ENCODE measurements at places on chromosomes 5 and 9.

GRCh38 chr9:112884101-112884500 lies 6.6 kb downstream of the SLC46A2 start:
- no peak for DNase-seq

GRCh38 chr9:7996558-7996957 lies 197.0 kb upstream of the DMAC1 start:
- no peak for DNase-seq

- DNase-seq = no peak
Observed at GRCh38 chr5:59745415-59745863, 148.1 kb downstream of the PDE4D start.

GRCh38 chr5:124402144-124402581 lies 344.3 kb downstream of the ZNF608 start:
- no peak for DNase-seq

DNA sequence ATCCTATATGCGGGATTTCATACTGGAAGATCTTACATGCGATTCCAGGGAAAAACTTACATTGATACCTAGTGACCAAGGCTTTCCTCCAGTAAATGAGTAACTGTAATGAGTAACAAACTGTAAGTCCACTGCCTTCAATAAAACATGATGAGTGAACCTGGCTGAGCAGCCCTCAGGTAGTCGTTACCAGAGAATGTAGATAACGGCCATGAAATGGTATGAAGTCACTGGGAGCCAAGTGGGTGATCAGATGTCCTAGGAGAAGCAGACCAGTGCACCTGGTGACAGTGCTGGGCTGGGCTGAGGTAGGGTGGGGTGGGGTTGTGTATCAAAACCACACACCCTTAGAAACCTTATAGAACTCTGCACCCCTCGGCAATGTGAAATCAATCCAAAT lies 203.6 kb downstream of the ALDH1A1 start:
- no peak for DNase-seq

DNA sequence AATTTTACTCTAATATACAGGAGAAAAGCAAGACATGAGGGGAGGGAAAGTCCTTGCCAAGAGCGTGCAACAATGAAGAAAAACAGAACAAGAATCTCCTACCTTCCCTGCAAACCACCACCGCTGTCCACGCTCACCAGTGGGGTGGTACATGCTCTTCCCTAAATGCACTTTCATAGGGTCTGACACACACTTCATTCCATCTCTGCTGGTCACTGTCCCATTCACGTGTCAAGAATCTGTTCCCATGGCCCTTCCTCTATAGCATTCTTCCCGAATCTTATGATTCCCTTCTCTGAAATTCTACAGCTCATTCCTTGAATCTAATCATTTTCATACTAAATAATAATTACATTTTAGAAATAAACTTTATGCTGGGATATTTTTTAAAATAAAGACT lies 11.4 kb upstream of the DNAH5 start:
- no peak for DNase-seq

GRCh38 chr9:130672466-130672865 lies 8.1 kb downstream of the PRDM12 start:
- DNase-seq = no peak

- no peak for DNase-seq
Observed at GRCh38 chr9:95143591-95144561, 173.6 kb downstream of the FANCC start.

DNA sequence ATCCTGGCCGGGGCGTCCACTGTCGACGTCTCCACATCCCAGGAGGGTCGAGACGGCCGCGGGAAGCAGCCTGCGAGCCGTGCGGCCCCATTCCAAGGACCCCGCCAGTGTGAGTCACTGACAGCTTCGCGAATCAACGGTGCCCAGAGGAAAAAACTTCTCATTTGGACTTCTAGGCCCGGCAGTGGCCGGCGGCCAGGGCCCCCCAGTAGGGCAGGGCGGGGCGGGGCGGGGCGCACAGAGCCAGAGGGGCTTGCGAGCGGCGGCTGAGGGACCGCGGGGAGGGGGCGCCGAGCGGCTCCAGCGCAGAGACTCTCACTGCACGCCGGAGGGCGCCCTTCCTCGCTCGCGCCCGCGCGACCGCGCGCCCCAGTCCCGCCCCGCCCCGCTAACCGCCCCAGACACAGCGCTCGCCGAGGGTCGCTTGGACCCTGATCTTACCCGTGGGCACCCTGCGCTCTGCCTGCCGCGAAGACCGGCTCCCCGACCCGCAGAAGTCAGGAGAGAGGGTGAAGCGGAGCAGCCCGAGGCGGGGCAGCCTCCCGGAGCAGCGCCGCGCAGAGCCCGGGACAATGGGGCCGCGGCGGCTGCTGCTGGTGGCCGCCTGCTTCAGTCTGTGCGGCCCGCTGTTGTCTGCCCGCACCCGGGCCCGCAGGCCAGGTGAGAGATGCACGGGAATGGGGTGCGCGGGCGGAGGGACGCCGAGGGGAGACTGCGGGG lies at the start of gene F2R:
Gene F2R (plus strand): TSS at position 391 of the 720 bp plus-strand sequence. CDS start 182 bp downstream, at position 573.
- no peak for DNase-seq

DNA sequence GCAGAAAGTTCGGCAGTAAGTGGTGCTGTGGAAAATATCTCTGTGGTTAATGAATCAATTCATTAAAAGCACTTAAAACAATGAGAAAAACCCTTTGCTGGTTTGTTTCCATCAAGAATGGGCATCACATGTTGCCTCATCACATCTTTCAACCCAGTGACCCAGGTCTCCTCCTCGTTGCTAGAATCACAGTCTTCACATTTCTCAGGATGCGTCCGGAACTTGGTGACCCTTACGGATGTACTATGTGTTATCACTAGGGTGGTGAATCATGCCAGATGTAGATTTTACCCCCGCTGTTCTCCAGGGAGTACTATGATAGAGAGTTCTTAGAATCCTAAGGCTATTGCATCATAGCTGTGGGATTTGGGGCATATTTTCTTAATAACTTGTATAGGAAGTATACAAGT lies 217.9 kb upstream of the KLF4 start:
- no peak for DNase-seq

DNA sequence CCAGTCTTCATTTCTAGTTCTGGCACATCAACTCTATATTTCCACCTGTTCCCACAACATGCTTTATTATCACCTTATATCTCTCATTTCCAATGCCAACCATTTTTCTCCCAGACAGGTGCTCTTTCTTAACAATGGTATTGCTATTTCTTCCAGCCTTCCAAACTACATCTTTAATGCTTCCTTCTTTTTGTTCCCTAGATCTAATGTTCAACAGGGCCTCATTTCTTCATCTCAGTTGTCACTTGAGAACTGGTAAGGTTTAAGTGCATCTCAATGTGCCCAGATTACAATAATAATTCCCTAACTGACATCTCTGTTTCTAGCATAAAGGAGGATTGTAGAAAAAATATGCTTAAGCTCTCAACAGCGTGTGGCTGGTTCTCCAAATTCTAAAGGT lies 272.6 kb downstream of the COX7C start:
- no peak for DNase-seq

DNA sequence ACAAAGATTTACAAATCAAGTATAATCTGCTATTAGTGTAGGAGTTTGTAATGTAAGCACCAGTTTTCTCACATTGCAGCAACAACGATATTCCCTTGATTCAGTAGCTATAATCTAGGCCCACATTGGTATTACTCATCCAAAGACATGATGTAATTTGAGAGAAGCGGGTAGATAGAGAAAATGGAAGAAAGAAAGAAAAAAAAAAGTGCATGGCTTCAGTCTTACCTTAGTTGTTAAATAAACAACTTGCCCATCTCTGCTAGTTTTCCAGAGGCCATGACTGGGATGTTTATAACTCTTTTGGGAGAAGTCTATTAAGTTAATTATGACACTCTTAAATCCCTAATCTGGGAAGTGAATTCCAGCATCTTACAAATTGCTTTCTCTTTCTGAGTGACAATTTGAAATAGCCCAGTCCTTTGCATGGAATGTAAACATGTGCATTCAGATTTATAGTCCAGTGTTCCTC lies 2.8 kb downstream of the MELK start:
- DNase-seq = no peak

- DNase-seq = no peak
Observed at GRCh38 chr9:97394881-97395280, 17.0 kb upstream of the TDRD7 start.

- no peak for DNase-seq
Observed at GRCh38 chr5:132378580-132378979, 9.1 kb downstream of the SLC22A5 start.

DNA sequence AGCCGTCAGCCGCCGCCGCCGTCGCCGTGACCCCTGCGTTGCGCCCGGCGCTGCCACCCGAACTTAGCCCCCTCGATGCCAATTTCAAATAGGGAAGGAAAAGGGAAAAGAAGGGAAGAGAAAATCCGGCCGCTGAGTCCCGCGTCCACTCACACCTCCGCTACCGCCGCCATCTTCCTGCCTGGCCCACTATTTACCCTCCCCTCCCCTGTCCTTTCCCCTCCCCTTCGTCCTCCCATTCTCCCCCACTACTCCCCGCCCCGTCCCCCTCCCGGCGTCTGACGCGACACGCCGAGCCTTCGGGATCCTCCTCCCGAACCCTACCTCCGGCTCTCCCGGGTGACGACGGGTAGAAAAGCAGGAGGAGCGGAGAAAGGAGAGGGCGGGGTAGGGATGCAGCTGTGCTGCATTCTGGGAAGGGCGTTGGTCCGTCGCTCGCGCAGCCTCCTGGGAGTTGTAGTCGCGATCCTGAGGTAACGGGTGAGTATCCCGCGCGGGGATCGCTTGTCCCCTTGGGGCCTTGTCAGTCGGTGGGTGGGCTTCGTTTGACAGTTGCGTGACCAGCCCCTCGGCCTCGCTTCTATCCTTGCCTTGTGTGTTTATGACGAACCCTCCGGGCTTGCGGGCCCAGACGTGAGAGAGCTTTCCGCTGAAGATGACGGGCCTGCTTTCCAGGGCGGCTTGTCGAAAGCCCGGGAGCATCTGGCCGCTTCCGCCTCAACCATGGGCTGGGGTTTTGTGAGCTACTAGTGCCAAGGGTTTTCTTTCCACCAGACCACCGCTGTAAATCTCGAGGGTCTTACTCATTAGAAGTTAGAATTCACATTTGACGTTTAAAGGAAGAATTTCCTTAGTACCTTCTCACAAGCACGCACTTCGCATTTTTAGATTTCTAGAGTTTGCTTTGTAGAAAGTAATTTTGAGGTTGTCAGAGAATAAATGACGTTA lies at the start of the genes CERT1 and POLK:
Gene CERT1 (minus strand): TSS at position 195 of the 948 bp plus-strand sequence. CDS start 422 bp downstream, outside the sequence.
Gene POLK (plus strand): TSS at position 457 of the 948 bp plus-strand sequence.
- DNase-seq = peak; percentile 98

DNA sequence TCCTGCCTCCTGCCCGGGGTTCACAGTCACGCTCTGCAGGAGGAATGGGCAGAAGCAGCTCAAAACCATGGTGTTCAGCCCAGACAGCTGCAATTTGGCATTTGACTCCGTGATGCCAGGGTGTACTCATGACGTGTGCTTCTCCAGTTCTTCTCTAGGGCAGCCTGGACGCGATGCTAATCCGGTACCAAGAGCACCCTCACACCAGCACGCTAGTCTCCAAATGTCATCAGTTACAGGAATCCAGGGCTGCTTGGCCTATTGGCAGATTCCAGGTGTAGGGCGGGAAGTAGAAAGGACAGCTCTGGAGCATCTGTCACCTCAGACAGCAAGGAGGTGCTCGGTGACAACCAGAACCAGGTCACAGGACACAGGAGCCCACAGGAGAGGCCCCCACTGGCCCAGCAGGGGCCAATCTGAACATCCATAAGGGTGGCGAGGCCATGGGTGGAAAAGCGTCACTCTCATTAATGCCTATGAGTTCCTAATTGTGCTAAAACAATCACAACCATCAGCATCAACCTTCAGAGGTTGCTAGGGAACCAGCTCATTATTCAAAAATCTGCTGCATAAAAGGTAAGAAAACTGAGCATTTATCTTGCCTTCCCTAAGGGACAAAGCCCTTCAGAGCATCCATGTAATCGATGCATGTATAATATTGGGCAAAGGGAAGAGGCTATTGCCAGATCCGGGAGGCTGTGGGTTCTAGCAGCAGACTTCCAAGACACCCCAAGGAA lies 241.9 kb upstream of the IRX4 start:
- DNase-seq = no peak

DNA sequence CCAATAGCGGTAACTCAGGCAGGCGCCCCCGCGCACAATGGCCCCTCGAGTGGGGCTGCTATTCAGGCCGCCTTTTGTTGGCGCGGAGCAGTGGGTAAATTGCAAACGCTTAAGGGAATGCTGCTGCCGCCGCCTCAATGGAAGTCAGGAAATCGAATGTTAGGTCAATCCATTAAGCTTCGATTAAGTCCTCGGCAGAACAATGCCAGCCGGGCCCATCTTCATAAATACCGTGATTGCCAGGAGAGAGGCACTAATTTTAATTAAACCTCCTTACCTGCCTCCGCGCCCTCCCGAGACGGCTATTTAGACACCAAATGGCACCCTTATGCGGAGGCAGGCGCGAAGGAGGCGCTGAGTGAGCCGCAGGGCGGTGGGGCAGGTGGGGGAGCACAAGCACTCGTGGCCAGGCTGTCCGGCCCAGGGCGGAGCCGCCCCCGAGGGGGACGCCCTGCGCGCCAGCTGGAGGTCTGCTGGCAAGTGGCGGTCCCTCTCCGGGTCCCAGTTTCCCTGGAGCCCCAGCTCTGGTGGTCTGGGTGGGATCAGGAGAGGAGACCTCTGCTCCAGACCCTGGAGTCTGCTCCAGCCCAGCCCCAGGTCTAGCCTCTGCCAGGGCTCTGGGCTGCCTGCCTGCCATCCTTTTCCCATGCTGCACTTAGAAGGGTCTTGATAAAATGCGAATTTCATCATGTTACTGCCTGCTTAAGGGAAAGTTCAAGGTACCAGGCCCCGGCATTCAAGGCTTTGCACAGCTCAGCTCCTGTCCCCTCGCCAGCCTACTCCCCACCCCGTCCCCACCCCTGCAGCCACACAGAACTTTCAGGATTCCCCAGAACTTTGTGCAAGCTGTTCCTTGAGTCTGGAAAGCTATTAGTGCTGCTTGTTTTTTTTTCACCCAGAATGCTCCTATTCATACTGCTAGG lies 19.7 kb downstream of the NR5A1 start:
- no peak for DNase-seq

DNA sequence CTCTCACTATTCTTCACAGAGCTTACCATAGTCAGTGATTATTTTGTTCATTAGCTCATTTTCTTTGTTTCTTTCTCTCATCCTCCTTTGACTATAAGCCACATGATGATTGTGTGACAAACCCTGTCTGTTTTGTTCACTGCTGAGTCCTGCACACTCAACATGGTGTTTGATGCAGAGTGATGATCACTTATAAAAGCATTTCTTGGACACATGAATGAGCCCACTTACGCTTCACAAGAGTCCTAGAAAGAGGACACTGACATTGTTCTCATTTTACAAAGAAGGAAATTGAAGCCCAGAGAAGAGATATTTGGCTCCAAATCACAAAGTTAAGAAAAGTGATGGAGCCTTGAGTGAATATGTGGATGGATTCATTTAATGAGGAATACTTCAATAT lies 13.4 kb downstream of the ABLIM3 start:
- DNase-seq = no peak

- DNase-seq = no peak
Observed at GRCh38 chr5:7902666-7903625, 34.0 kb downstream of the MTRR start.
